ENCODE measurements at places on chromosomes 13 and 19.

- no peak for DNase-seq
Measured at GRCh38 chr13:99481366-99481765, 19.9 kb upstream of the TM9SF2 start.

GRCh38 chr19:34265221-34265650, 10.9 kb downstream of the GARRE1 start:
- no peak for DNase-seq

DNA sequence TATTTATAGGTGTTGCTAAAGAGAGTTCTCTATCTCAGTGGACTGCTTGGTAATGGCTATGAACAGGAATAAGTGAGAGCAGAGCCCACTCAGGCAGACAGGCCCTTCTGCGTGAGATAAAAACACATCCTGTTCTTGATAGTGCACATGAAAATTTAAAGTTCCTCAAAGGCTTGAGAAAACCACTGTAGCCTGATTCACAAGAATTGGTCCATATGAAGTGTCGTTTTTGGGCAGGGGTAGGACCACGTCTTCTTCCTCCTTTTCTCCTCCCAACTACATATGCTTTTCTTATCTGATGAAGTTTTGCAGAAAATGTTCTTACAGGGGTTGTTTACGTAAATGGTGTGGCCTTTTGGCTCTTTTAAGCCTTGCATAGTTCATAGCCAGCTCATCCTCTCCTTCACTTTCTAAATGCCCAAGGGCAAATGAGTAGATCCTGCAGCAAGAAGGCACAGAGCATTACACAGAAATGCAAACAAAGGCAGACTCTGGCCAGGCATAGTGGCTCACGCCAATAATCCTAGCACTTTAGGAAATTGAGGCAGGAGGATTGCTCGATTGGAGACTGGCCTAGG, 53.8 kb downstream of the RNF6 start:
- no peak for DNase-seq

- no peak for DNase-seq
Measured at GRCh38 chr13:83024955-83025594, 857.2 kb downstream of the SLITRK1 start.

GRCh38 chr13:110897014-110897413, 17.9 kb downstream of the ANKRD10 start:
- no peak for DNase-seq

DNA sequence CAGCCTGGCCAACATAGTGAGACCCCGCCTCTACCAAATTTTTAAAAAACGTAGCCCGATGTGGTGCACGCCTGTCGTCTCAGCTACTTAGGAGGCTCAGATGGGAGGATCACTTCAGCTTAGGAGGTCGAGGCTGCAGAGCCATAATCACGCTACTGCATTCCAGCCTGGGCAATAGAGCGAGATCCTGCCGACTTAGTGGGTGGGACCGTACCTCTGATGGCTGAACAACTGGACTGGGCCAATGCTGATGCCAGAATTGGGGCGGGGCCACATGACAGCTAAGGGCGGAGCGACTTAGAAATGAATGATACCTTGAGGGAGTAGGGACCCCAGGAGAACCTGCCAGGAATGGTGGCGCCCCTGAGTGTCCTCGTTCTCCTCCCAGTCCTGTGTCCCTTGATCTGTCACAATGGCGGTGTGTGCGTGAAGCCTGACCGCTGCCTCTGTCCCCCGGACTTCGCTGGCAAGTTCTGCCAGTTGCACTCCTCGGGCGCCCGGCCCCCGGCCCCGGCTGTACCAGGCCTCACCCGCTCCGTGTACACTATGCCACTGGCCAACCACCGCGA, 3.6 kb downstream of the LTBP4 start:
- no peak for DNase-seq

DNA sequence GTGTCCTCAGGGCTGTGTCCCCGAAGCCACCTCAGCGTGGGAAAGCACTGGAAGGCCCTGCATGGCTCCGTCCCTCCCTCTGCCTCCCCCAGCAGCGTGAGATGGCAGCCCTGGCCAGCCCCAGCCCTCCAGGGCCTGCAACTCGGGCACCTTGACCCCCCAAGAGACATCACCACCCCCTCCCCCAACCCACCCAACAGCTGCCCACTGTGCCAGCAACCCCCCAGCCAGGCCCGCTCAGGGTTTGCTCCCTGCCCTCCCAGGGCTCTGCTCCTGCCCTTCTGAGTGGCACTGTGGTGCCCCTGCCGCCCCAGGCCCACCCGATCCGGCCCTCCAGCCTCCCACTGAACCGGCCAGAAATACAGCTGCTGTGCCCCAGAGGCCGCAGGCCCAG, 1.5 kb upstream of the ASPDH start:
- DNase-seq = no peak
